ENCODE measurements at places on chromosomes 5 and 9.

DNA sequence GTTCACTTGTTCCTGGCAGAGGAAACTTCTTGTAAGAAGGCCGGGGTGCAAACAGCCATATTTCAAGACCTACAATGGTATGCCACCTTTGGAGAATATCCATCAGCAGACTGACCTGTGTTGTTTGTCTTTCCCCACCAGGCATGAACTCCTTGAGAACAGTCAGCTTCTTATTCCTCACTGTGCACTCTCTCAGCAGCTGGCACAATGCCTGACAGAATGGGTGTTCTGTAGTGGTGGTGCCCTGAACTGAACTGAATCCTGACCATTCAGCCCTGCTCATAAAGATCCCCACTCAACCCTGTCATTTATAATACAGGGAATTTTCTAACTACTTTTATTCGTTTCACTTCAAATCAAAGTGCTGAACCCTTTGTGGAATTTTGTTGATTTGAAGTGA, 206.9 kb downstream of the COX7C start:
- DNase-seq = no peak

- no peak for DNase-seq
Measured at GRCh38 chr5:156835905-156836304, 14.2 kb upstream of the PPP1R2B start.

DNA sequence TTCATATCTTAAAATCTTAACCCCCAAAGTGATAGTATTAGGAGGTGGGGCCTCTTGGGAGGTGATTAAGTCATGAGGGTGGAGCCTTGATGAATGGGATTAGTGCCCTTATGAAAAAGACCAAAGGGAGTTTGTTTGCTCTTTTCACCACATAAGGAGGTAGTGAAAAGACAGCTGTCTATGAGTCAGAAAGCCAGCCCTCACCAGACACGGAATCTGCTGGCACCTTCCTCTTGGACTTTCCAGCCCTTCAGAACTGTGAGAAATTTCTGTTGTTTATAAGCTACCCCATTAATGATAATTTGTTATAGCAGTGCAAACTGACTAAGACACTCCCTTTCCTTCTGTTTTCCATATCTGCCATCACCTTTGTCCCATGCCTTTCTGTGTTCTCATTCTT, 20.8 kb downstream of the IFNB1 start:
- no peak for DNase-seq

DNA sequence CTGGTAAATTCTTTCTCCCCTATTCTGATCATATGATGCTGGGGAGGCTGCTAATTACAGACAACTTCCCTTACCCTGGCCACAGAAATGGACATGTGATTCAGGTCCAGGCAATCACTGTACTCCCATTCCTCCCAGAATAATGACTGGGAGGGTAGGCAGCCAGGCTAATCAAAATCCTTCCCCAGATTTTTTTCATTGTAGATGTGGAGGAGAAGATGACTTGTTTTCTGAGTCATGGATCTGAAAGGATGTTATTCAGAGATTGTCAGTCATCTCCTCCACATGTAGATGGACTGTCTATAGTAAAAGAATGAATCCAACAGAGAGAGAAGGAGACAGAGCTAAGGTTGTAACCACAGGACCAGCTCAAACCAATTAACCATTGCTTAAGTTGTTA, 123.9 kb upstream of the PUM3 start:
- DNase-seq = no peak

DNA sequence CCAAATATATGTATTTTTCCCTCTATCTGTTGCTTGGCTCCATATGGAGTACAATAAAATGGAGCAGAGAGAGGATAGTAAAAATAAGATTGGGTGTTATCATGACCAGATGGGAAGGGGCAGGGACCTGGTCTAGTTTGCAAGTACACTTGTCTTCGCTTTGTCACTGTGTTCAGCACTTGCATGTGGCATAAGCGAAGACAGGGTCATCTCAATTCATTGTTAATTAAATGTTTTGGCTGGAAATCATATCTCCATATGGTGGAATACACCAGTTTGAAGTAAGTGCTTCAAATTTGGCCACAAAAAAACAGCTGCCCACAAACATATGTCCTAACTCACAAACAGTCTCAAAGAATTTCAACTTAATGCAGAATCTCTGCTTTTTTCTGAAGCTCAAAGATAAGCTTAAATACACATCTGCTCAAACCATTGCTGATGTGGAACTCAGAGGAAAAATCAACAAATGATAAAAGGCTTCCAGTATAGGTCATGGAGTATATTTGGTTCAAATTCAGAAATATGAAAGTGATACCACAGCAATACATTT, 865.4 kb downstream of the TLE4 start:
- DNase-seq = no peak

DNA sequence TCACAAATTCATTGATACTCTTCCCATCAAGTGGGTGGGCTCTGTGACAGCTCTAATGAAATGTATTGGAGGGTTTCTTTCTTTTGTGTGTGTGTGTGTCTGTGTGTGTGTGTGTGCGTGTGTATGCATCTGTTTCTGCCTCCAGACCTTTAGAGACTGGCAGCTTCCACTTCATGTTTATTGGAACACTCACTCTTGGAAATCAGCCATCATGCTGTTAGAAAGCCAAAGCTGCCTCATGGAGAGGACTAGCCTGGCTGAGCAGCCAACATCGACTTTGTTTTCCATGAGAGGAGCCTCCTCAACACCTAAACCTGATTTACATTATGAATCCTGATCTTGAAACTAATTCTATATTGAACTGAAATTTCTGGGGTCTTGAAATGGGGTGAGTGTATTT, 128.5 kb upstream of the FAM174A start:
- DNase-seq = no peak
